NCI-H510A (cell line): ENCODE measurements at places on chromosomes 1 and 21.

GRCh38 chr1:166053395-166053794 is 113.4 kb downstream of the FAM78B start:
- no peak for DNase-seq

DNA sequence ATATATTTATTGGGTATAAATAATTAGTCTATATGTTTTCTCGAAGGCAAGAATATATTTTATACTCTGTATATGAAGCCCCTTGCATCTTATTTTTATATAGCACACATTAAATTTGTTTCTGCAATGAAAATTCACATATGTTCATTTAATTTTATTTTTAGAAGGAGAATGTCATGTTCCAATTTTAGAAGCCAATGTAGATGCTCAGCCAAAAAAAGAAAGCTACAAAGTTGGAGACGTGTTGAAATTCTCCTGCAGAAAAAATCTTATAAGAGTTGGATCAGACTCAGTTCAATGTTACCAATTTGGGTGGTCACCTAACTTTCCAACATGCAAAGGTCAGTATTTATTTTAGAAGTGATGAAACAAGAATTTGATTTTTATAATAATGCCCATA is 16.6 kb downstream of the CFHR5 start:
- no peak for DNase-seq

DNA sequence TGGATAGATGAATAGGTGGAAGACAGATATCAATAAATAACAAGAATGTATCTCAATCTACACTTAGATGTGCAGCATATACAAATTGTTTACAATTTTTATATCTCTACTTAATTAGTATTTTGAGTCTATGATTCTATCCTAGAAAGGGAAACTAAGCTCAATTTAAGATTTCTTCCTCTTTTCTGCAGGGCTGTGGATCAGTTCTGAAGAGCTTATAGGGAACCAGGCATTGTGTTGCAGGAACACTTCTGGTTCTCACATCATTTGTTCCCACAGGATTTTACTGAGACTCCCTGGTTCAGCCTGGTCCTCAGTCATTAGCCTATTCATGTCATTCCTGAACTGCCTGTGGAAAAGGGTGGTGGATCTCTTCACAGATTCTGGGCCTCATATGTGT is 105.8 kb downstream of the TNFSF18 start:
- no peak for DNase-seq

DNA sequence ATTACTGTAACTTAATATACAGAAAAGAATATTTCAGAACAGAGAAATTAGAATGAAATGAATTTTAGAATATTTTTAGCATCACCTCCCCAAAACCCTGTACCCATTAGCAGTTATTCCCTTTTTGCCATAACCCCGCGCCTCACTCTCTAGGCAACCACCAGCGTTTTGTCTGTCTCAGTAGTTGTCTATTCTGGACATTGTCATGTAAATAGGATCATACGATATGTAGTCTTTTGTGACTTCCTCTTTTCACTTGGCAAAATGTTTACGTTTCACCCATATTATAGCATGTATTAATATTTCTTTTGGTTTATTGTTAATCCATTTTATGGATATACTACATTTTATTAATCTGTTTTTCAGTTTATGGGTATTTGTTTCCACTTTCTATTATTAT is 24.9 kb downstream of the SOAT1 start:
- DNase-seq, result no peak

- no peak for DNase-seq
Measured at GRCh38 chr1:35591211-35591610, 18.1 kb downstream of the TFAP2E start.

DNA sequence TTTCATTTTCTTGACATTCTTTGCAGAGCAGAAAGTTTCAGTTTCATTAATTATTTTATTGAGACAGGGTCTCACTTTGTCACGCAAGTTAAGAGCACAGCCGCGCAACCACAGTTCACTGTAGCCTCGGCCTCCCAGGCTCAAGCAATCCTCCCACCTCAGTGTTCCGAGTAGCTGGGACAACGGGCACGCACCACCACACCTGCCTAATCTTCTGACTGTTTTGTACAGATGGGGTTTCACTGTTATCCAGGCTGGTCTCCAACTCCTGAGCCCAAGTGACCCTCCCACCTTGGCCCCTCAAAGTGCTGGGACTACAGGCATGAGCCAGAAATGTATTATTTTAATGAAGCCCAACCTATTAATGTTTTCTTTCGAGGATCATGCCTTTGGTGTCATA is 3.0 kb upstream of the SPATC1L start:
- DNase-seq, result no peak

DNA sequence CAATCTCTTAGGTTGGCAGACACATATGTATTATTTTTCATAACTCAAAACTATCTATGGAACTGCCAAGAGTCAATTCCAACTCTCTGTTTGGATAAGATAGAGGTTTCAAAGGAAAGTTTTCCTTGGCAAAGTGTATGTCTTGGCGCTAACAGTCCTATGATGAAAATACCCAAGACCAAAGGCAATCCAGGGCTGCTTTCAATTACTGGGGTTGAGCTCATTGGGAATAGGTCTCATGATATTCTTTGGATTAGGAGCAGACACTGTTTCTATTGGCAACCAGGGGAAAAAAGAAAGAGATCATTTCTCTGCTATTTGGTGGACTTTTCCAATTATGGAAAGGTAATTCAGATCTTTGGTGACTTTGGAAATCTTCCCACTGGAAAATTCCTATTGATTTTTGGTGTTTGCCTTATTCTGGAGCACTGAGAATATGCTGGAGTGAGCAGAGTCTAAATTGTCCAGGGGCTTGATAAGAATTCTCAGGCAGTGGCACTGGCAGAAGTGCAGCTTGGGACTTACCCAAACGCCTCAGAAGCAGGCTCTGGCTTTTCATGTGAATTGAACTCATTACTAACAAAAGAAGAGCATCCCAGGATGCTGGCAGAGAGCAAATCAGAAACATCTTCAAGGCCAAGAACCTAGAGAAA is 20.4 kb upstream of the PLXNA2 start:
- no peak for DNase-seq

- DNase-seq, result no peak
Measured at GRCh38 chr1:199821029-199821779, 206.3 kb upstream of the NR5A2 start.

DNA sequence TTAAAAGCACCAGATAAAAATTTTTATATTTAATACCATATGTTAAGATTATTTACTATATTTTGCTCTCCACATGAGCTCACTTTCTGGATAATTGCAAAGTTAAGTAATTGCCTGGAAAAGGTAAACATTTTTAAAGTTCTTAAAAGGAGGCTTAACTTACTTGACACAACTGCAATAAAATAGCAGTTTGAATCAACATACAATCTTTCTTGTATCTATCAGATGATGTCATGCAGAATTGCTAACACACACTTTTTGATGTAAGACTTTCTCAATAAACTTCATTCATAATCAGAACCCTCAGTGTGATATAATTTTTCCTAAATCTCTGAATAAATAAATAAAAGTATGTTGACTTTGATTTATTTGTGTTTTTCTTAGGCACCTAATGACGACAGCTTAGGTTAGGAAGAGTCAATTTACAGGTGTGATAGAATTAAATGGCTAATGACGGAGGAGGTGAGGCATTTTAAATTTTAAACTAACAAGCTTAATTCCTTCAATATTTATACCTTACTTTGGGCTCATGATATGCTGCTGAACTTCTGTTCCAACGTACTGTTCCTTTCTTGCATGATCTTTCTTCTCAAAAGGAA is 99.5 kb downstream of the LYPLAL1 start:
- no peak for DNase-seq

DNA sequence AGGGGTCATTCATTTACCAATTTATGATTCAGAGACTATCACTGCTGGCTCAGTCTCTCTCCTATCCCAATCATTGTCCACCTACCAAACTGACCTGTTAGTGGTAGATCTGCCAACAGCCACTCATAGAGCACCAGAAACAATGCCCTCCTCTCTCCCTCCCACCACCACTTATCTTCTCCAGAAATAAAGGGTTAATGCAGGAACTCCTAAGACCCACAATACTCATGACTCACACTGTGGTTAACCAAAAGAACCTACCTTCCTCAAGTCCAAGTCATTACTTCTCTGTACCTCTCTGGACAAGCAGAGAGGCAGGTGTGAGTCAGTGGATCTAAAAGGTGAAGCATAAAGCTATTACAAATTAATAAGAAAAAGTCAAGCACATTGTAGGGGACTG is 40.9 kb upstream of the CAMK1G start:
- DNase-seq, result no peak

DNA sequence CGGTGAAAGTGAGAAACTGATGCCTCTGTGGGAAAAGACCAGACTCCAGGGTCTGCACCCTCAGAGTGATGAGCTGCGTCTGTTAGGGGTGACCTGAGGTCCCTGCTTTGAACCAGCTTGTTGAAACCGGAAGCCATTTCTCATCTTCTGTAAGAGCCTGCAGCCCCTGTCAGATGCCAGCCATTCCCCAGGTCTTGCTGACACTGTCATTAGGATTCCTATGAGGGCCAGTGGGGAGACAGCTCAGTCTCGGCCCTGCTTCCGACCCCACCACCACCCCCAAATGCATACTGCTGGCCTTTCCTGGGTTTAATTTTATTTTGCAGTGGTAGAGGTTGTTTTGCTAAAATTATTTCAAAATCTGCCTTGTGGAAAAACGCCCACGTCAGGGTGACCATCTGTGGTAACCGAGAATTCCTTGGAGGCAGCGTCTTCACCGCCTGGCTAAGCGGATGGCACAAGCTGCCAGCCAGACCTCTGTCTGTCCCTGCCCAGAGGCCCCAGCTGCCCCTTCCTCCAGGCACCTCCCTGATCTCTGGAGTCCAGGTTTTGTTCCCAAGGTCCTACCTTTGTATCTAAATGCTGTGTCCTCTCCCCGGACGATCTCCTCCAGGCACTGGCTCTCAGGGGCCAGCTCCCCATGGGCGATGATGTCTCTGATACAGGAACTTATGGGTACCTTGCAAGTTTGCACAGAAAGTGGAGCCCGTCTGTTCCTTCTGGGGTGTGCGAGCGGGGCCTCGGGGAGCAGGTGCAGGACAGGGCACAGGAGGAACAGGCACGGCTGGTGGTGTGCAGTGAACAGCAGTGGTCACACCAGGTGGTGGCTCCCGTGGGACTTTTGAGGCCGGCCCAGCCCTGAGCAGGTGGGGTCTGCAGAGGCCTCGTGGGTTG is 49.9 kb downstream of the PRKCZ start:
- DNase-seq, result no peak

DNA sequence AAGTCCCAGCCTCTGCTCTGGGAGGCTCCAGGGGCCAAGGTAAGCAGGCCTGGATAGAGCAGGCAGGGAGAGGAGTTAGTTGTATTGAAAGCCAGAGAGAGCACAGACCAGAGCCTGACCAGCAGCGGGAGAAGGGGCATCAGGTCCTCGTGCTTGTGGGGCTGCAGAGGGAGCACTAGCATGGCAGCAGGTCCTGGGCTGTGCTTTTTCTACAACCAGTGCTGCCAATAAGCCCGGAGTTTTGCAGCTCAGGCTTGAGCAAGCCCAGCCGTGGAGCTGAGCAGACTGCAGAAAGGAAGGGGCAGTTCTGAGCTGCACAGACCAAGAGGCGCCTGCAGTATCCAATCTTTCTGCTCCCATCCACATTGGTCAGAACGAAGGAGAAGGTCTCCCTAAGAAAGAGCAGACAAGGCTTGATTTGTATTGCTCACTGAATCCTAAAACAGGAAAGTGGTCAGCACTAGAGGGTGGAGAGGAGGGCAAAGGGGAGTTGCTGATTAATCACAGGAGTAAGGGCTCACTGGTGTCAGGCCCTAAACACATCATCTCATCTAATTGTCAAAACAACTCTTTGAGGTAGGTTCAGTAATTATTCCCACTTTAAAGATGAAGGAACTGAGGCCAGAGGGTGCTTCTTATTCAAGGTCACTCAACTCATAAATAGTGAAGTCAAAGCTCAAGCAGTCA is 2.7 kb downstream of the DENND2D start:
- no peak for DNase-seq

GRCh38 chr21:35134309-35134708 is 85.2 kb upstream of the RUNX1 start:
- DNase-seq, result no peak

DNA sequence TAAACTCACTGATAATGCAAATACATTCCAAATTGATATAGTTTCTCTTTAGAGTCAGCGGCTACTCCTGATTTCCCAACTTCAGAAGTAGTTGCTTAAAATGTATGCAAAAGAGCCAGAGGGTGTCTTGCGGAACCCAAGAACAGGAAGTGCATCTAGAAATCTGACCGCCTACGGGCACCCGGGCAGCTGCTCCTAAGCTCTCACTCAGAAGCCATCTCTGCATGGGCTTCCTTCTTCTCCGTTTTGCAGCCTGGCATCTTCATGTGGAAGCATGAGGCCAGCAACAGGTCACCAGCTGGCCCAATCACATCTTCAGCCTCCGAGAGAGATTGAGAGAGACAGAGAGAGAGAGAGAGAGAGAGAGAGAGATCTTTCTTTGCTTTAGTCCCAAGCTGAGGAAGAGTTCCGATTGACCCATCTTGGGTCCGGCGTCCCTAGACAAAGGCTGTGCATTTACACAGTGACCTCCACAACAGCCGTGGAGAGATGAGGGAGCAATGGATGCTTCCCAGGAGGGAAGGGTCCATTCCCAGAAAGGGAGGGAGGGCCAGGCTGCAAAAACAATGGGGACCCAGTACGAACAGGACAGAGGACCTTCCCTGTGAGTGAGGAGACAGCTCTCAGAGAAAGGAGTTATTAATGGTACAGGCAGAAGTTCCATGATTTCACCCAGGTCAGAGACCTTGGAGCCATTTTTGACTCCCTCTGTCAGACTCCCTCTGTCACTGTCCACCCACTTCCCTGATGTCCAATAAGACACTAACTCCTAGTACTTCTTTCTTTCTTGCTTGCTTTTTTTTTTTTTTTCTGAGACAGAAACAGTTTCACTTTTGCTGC is 28.2 kb upstream of the SLC30A1 start:
- no peak for DNase-seq

DNA sequence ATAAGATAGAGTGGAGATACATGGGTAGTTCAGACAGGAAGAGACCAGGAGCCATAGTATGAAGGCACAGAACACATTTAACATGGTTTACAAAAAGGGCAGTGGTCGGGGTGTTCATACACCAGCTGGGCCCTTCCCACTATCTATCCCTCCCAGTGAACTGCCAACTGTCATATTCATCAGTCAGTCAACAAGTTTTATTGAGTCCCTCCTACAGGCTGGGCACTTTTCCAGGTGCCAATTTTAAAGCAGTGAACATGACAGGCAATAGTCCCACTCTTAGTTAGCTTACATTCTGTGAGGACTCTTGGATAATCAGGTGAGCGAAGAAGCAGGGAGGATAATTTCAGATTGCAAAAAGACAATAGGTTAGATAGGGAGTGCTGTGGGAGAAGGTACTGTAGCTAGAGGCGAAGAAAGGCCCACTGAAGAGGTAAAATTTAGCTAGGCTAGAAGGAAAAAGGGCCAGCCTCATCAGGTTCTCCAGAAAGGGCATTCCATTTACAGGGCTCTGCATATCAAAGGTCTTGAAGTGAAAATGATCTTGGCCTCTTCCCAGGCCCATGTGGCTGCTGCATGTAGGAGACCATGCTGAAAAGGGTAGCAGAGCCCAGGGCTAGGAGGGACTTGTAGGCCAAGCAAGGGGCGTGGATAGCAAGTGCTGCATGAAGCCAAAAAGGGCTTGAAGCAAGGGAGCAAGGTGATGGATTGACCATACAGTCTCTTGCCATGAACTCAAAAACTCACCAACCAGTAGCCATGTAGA is 274.7 kb upstream of the SNX7 start:
- no peak for DNase-seq

GRCh38 chr21:42790520-42791065 is 88.7 kb downstream of the WDR4 start:
- DNase-seq, result no peak

- no peak for DNase-seq
Measured at GRCh38 chr1:38525343-38526043, 334.1 kb downstream of the RRAGC start.

GRCh38 chr1:65882076-65882475 is 89.4 kb downstream of the PDE4B start:
- DNase-seq, result no peak
